ENCODE measurements at places on chromosomes 6 and 20.

GRCh38 chr20:14526891-14527290 lies 189.5 kb upstream of the FLRT3 start:
- DNase-seq = no peak

DNA sequence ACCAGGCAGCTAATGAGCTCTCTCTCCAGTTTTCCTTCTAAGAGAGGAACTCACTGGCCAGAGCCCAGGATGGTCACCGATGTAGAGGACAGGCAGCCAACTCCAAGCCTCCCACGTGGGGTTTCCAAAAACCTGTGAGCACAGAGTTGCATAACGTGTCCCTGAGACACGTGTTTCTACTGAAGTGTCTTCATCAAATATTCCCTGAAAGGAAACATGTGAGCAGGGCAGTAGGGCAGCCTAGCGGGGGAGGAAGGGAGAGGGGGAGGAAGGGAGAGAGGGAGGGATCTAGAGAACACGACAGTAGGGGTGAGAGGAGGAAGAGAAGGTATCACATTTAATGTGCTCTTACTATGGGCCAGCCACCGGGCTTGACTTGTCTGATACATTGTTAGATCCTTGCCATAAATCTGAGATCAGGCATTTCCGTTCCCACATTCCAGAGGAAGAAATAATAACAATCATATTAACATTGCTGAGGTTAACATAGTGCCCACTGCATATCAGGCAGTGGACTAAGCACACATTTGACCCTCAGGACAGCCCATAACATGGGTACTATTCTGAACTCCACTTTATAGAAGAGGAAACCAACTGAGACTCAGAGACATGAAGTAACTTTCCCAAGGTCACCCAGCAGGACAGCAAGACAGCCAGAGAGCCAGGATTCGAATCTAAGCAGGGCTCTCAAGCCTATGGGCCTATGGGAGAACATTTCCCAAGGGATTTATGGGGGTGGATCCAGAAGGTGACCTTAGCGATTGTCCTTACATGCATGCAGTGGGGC lies 4.5 kb upstream of the SYS1 start:
- no peak for DNase-seq

GRCh38 chr6:143782481-143782880 lies 60.7 kb upstream of the LTV1 start:
- DNase-seq = no peak

- no peak for DNase-seq
Measured at GRCh38 chr6:7108196-7108963, 619 bp downstream of the RREB1 start.

DNA sequence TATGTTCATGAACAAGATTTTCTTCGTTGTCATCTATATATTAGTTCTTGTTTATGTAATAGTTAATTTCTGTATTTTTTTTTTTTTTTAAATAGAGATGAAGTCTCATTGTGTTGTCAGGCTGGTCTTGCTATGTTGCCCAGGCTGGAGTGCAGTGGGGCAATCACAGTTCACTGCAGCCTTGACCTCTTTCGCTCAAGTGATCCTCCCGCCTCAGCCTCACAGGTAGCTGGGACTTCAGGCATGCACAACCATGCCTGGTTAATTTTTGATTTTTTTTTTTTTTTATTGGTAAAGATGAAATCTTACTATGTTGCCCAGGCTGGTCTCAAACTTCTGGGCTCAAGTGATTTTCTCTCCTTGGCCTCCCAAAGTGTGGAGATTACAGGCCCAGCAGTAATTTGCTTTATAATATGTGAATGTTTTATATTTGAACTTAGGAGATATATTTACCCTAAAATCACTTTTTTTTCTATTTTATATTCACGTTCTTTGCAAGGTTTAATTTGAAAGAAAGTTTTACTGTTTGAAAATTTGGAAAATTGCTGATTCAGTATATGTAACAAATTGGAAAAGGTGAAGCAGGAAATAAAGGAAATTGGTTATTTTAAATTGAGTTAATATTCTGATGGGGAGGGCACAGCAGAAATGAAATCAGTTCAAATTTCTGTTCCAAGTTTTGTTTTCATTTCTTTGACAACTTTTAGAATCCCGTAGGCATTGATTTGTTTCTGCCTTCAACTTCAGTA lies 56.2 kb downstream of the ZFAND3 start:
- DNase-seq = no peak

GRCh38 chr6:166877906-166878305 lies 78.4 kb downstream of the RNASET2 start:
- DNase-seq = no peak

DNA sequence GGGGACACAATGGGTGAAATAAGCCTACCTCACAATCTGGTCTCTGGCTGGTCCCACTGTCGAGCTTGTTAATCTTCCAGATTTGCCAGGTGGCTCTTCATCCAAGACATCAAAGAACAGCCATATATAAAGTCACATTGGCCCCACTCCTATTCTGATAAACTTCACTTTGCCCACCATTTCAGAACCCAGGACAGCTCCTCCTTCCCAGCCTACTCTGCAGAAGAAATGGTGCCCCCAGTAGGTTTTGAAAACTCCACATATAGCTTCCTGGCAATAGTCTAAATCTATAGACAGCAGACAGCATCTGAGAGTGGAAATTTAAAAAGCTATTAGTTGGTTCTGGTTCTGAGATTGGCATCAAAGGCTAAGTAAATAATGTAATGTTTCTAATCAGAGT lies 143.1 kb upstream of the PCSK2 start:
- no peak for DNase-seq

DNA sequence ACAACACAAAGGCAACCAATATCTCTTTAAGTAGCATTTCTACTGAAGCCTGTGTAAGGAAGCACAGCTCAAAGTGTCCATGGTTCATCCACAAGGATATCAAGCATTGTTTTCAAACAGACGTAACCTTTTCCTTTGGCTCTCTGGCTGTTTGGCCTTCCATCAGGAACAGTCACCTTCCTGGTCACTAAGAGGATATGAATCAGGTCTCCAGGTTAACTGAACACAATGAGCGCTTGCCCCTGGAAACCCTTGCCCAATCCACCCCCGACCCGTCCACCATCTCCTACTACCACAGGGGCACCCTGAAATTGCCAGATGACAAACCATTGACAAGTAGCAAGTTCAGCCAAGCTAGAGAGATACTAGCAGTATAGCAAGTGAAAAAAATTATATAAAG lies 114.4 kb upstream of the COL21A1 start:
- no peak for DNase-seq

- DNase-seq = no peak
Measured at GRCh38 chr20:57990396-57990987, 238.0 kb downstream of the ANKRD60 start.

DNA sequence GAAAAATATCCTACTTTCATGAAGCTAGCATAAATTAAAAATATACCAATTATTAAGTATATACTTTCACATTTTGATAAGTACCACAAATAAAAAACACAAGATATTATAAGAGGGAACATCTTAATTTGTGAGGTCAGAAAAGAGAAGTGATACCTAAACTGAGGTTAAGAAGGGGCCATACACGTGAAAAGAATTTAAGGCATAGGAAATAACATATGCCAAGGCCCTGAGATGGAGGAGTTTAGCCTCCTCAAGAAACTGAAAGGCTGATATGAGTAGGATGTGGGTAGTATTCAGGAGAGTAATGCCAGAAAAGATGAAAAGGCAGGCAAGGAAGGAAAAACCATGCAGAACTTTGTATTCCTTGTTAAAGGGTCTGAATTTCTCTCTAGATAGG lies 116.6 kb upstream of the HTR1E start:
- no peak for DNase-seq

DNA sequence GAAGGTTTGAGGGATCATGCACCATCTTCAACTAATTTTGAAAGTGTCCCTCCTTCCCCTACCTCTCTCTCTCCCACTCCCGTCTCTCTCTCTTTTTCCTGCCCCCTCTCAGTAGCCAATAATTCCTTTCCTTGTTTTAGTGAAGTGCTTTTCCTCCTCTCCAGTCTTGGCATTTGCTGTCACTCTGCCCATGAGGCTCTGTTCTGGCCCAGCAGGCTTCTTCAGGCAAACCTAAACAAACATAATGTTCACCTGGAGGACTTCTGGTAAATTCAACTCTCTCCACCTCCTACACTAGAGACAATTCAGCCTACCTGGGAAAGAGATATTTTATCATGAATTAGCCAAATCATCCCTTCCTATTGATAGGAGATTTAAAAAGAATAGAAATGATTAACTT lies 320.4 kb upstream of the RNF24 start:
- no peak for DNase-seq

- DNase-seq = no peak
Measured at GRCh38 chr20:13336308-13337089, 115.4 kb downstream of the ISM1 start.

- no peak for DNase-seq
Measured at GRCh38 chr6:149717255-149717587, 680 bp downstream of the LATS1 start.

GRCh38 chr6:83153883-83154521 lies 39.1 kb downstream of the PGM3 start:
- DNase-seq = no peak

DNA sequence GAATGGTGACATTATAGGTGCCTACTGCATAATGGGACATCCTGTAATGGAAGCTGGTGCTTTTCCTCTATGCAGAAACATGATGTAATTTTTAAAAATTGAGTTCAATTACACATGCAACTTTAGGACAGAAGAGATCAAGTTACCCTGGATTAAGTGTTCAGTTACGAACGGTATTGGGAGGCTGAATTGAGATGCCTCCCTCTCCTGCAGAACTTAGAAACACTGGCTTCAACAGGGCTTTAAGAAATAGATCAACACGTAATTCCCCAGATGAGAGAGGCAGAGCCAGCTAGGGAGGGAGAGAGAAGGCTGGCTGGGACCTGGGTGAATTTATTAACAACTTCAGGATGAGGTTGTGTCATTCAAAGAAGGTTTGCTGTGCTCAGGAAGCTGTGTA lies 232.8 kb downstream of the CDH26 start:
- no peak for DNase-seq

DNA sequence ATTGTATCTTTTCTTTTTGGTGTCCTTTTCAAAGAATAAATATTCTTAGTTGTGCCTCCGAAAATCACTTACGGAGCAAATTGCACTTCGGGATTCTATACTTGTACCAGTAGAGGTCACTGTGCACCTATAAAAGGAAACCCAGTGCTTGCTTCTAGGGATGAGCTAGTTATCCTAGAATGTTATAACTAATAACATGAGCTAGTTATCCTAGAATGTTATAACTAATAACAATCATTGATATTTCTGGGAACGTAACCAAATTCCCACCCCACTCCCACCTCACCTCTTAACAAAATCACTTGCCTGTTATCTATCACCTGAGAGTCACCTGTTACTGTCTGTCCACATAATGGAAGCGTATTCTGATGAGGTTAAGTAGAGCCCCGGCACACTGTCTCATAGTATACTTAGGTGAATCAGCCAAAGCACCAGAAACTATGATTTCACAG lies 126.9 kb upstream of the TIAM2 start:
- no peak for DNase-seq

- no peak for DNase-seq
Measured at GRCh38 chr6:97456070-97456469, 173.1 kb upstream of the MMS22L start.

DNA sequence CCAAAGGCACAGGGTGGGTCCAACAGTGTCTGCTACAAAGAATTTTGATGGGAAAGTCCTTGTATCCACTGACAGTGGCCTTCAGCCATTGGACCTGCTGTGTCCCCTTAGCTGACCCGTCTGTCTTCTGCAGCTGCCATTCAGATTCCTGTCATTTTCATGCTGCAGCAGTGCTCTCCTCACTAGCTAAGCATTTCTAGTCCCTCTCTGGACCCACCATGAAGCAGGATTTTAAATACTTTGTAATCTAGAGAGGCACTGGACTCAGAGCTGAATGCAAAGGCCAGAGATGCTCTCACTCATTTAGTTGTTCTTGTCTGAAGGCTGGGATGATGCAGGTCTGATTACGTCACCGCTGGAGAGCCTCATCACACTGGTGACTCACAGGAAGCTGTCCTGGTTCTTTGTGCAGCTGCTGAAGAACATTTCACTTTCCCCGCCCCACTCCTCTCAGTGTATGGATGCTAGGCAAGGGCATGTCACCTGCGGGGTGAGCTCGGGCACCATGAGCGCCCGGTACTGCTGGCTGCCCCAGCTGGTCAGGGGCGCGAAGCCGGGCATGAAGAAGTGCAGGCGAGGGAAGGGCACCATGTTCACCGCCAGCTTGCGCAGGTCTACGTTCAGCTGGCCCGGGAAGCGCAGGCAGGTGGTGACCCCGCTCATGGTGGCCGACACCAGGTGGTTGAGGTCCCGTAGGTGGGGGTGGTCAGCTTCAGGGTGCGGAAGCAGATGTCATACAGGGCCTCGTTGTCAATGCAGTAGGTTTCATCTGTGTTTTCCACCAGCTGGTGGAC lies 19.4 kb upstream of the TUBB2A start:
- no peak for DNase-seq

DNA sequence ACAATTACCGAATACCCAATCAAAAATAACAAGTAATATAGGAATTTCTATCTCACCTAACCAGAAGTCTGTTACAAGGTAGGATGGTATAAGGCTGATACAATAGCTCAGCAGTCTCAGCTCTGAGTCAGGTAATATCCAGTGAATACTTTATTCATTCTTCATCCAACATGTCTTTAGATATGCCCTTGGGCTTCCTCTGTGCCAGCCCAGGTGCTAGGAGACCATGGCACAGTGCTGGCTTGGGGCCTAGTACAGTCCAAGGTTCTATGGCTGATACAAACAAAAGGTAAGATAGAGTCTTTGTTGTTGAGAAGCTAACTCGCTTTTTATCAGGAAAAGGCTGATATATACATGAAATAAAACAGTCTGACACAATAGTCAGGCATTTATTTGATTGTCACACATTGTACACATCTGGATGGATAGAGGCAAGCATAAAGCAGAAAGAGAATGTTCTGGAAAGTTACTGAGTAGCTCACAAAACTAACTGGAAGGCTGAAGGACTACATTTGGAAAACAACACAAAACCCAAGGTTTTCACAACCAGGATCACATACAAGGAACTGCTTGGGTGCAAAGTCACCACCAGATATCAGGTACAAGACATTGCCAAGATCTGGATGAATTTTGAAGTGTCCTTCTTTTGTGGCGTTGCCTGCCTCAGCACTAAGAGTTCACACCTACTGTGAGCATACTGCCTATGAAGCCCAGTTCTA lies 110.4 kb upstream of the SCAF8 start:
- no peak for DNase-seq
